Fibroblast of mammary gland (primary cell): ENCODE measurements at places on chromosomes 6 and 20.
A peak's percentile ranks its signal among the peaks of the same experiment; 100 is the strongest.

- DNase-seq: no peak
Measured at GRCh38 chr6:170234419-170234818, 56.5 kb downstream of the DLL1 start.

- no peak for DNase-seq
Measured at GRCh38 chr20:57335392-57335791, 5.8 kb downstream of the SPO11 start.

DNA sequence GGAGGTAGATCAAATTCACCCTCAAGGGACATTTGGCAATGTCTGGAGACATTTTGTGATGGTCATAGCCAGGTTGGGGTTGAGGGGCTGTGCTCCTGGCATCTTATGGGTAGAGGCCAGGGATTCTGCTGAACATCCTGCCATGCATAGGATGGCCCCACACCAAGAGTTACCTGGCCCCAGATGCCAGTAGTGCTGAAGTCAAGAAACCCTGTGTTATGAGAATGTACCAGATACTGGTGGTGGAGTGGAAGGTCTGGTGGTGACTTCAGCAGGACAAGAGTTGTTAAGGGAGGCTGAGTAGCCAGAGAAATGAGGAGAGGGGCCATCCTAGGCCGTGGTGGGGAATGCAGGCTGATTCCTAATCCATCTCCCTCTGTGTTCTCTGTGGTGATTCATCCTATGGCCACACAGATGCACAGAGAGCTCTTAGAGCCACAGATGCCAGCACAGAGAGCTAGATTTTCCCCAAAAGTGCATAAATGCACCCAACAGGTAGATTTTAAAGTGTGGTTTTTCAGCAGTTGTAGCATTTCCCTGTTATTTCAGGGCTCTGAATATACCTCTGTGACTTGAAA lies 43.6 kb downstream of the CDYL start:
- peak; percentile 70 for DNase-seq

DNA sequence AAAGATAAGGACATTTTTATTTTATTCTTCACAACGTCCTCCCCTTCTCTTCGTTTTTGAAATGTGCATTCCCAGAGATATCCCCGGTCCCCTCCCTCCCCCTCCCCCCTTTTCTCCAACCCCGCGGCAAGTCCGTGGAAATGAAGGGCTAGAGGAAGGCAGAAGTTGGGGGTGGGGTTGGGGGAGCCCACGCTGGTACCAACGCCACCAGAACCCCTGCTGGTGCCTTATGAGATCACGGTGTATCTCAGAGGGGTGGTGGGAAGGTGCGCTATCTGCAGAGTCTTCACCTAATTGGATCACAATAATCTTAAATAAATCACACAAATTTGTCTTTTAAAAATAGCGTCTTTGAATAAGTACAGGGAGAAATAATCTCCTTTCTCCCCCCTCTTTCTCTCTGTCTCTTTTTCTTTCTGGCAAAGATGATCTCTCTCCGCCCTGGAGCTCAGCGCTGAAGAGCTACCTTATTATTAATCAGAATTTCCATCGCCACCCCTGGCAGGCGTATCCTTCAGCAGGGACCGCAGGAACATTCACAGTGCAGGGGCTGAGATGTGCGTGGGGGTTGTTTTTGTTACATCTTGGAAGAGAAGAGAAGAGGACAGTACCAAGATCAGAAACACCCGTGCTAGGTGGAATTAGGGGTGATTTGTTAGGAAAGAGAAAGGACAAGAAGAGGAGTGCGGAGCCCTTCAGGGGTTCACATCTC lies 915 bp downstream of the CLVS2 start:
- DNase-seq: no peak

GRCh38 chr20:37850724-37851355 lies 52.1 kb upstream of the VSTM2L start:
- DNase-seq: peak; percentile 37

DNA sequence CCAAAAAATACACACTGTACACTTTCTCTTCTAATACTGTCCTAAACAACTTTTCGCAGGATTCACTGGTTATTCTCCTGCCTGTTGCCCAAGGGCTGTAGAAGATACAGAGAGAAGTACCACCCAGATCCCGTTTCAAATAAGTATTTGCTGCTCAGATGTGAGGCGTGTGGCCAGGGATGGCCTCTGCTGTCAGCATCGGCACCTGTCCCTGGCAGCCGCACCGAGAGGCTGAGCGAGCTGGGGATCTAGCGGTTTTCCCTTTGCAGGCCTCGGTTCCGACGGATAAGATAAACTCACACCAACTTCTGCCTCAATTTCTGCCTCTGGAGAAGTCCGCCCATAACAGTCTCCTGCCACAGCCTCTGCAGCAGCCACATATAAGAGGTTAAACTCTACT lies 685.2 kb upstream of the AGPAT4 start:
- DNase-seq: no peak

DNA sequence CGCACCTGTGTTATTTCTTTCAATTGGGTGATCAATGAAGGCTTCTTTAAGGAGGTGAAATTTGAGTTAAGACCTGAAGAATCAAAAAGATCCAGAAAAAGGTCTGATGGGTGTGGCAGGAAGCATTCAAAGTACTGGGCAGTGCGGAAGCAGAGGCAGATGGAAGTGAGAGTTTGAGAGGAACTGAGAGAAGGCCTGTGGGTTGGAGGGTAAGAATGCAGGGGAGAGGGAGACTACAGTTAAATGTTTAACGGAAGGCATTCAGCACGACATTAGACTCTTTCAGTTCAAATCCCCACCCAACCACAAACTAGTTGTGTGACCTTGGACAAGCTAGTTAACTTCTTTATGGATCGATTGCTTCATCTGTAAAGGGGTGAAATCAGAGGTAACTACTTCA lies 50.5 kb upstream of the GCM1 start:
- DNase-seq: no peak

- DNase-seq: peak; percentile 15
Measured at GRCh38 chr20:44651684-44652423, at the start of gene ADA. TSS of gene ADA (minus strand) at chr20:44651699. CDS start at chr20:44651607, 92 bp downstream.

- peak; percentile 16 for DNase-seq
Measured at GRCh38 chr6:149925253-149925973, 2.5 kb upstream of the RAET1G start.

GRCh38 chr6:122200440-122200839 lies 199.0 kb upstream of the HSF2 start:
- DNase-seq: peak; percentile 54

DNA sequence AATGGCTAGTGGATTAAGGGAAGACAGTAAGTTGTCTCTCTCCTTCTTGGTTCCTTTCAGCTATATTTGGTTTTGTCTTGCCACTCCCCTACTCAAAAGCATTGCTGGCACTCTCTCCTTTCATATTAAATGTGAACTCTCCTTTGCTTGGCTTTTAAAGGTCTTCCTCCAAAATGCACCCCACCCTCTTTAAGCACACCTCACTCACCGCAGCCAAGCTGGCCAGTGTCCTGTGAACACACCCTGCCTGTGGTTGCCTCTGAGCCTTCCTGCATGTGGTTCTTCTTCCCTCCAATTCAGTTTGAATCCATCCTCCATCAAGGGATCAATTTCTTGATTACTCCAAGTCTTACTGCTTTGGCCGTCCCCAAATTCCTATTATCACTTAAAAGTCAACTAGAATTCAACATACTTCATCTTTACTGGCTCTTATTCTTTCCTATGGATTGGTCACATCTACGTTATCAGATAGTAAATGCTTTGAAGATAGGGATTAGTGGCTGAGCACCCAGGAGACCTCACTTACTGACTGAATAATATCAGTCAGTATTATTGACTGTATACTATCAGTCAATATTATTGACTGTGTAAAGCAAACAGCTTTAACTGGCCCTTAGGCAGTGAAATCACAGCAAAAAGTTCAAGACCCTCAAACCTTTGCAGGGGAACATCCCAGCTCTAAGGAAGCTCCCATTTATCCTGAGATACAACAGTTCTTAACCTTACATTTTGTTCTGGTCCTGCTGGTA lies 41.6 kb upstream of the SPDEF start:
- DNase-seq: no peak

DNA sequence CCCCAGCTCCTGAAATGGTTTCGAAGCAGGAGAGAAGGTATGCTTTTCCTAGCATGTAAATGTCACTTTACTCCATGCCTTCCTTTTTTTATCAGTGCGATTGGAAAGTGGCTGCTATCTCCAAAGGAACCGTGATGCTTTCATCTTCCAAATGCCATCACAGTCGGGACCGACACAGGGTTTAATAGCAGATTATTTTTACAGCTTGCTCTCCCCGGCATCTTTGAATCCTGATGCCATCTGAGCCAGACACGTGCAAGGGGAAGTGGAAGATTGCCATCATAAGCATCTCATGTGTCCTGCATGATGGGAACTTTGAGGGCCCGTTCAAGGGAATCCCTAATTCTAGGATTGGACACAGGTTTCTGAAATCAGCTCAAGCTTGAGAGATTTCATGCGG lies 253.4 kb upstream of the KCNG1 start:
- DNase-seq: no peak

- DNase-seq: peak; percentile 63
Measured at GRCh38 chr6:20092071-20092566, 120.2 kb downstream of the MBOAT1 start.

GRCh38 chr6:15734118-15734897 lies 71.5 kb upstream of the DTNBP1 start:
- no peak for DNase-seq
